NT2/D1 (cell line): ENCODE measurements at places on chromosomes 2 and 18.

GRCh38 chr2:15814946-15815345, 125.4 kb upstream of the MYCN start:
- no peak for DNase-seq

- DNase-seq = no peak
Observed at GRCh38 chr2:43011158-43011491, 215.3 kb downstream of the ZFP36L2 start.

GRCh38 chr2:15811367-15811766, 129.0 kb upstream of the MYCN start:
- no peak for DNase-seq

- DNase-seq = peak; percentile 55
Observed at GRCh38 chr18:61581578-61582201, 248.5 kb downstream of the CDH20 start.

- DNase-seq = no peak
Observed at GRCh38 chr2:98730053-98730706, 752 bp downstream of the MGAT4A start.

DNA sequence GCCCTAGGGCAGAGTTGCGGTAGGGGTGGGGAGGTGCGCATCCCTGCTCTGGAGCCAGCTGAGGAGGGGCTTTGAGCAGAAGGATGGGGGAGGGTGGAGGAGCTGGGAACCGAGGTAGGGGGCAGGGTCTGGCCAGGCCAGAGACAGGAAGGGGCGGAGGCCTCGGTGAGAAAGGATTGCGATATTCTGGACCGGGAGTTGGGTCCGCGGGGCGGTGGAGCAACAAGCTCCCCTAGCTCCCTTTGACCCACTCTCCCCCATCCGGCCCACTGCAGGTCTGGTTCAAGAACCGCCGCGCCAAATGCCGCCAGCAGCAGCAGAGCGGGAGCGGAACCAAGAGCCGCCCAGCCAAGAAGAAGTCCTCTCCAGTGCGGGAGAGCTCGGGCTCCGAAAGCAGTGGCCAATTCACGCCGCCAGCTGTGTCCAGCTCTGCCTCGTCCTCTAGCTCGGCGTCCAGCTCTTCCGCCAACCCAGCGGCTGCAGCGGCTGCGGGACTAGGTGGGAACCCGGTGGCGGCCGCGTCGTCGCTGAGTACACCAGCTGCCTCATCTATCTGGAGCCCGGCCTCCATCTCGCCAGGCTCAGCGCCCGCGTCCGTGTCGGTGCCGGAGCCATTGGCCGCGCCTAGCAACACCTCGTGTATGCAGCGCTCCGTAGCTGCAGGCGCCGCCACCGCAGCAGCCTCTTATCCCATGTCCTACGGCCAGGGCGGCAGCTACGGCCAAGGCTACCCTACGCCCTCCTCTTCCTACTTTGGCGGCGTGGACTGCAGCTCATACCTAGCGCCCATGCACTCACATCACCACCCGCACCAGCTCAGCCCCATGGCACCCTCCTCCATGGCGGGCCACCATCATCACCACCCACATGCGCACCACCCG, 4.8 kb downstream of the OTX1 start:
- no peak for DNase-seq

DNA sequence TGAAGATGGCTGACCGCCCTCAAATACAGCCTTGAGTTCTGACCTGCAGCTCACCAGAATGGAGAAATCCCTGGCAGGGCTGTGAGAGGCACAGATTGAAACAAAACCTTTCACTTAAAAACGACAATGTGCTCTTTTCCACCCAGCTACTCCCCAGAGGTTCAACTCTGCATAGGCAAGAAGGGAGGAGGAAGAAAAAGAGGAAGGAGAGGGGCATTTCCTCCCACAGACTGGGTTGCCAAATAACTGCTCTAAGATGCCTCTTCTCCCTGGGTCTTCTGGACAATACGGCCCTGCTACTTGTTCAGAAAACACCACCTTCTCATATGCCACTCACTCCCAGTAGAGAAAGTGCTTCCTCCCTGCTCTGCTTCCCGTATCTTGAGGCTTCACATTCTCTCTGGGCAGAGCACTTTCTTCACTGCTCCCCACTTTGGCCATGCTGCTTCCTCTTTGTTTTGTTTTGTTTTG, 136.4 kb upstream of the SLC1A4 start:
- DNase-seq = no peak

DNA sequence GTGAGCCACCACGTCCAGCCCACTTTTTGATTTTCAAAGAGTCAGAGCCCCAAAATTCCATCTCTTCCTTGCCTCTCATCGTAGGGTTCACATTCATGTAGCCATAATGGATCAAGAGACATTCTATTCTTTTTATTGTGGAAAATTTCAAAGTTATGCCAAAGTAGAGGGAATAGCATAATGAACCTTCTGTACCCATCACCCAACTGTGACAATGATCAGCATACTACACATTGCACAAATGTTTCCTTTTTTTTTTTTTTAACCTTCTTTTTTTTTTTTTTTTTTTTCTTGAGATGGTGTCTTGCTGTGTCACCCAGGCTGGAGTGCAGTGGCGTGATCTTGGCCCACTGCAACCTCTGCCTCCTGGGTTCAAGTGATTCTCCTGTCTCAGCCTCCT, 162.4 kb downstream of the EML6 start:
- no peak for DNase-seq

DNA sequence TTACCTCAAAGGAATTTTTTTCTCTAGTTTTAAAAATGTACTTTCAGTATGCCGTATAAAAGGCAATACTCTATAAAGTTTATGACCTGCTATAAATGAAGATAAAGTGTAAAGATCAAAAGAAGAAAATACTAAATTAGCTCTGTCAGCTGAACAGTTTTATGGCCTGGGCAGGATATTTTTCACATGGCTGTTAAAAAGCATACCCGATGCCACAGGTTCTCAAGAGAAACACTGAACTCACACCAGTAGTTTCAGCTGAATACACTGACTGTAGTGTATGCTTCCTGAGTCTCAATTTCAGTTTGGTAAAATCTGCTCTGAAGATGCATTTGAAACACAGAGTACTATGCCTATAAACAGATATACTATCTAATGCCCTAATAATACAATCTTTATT, 126.0 kb downstream of the PIGN start:
- no peak for DNase-seq

DNA sequence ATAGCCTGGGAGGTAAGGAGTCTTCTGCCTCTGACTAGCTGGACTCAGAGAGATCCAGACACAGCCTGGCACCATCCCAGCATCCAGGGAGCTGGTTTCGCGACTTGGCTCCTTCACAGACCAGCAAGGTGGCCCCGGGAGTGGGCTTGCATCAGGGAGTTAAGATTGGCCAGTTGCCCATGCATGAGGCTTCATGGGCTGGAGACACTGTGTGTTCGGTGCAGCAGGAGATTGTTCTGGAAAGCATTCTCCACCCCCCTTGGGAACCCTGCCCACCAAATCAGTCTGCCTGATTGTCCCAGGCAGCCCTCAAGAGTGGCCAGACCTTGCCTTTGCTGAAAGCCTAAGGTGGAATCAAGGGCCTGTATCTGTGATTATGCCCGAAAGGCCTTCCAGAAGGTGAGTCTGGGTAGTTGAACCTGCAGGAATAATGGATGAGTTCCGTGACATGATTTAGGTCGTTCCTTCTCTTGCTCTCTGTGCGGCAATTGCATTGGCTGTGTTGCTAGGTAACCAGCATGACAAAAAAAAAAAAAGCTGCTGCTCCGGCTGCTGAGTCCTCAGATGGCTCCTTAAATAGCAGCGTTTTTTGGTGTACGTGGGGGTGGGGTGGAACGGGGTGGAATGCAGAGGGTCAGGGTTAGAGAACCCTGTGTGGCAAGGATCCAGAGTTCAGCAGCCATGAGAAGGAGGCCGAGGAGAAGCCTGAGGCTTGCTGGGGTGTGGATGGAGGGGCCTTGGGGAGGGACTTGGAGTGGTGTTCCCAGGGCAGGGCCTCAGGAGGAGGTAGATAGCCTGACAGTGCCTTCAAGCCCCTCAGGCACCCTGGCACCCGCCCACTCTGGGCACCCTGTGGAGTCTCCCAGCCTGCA, 93.0 kb upstream of the MCFD2 start:
- peak; percentile 79 for DNase-seq

DNA sequence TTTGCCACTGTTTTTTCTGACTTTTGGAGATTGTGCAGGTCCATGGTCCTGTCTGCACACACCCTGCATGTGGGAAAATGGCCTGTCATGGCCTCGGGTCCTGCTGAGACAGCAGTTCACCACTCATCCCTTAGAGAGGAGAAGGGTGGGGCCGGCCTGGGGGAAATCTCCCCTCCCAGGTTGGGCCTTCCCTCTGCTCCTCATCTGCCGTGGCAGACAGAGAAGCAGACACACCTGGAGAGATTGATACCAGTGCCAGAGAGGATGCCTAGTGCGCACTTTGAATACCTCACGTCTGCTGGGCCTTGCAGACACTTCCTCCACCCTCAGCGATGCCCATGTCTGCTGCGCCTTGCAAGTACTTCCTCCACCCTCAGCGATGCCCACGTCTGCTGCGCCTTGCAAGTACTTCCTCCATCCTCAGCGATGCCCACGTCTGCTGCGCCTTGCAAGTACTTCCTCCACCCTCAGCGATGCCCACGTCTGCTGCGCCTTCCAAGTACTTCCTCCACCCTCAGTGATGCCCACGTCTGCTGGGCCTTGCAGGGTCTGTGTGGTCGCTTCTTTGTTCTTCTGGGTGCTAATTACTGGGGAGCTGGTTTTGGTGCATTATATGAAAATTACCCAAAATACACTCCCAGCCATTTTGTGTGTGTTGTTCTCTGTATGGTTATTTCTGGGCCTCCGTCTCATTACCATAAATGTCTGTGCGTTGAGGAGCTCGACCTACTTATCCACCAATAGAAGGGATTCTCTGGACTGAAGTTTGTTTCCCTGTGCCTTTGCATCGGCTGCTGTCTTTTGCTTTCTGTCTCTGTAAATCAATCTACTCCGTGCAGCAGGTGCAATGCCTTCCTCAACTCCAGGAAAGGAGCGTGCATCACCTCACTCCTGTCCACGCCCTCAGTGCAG, 186.9 kb upstream of the PXDN start:
- no peak for DNase-seq

GRCh38 chr2:74576863-74577229, 22.3 kb downstream of the DOK1 start:
- no peak for DNase-seq

- DNase-seq = no peak
Observed at GRCh38 chr2:239688122-239688681, 287.4 kb upstream of the HDAC4 start.

DNA sequence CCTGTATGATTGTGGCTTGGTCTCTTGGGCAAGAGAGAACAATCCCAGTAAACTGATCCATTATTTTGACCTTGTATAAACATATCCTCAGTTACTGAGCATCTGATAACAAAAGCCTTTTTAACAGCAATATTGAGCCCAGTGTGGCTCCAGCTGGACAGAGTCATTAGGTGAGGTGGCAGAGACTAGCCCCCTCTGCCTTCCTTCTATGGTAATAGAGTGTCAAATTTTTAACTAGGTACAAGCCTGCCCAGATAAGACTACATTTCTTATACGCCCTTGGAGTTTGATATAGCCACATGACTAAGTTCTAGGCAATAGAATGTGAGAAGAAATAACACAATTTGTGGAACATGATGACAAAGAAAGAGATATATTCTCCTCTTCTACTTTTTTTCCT, 56.2 kb downstream of the HNMT start:
- DNase-seq = no peak

- no peak for DNase-seq
Observed at GRCh38 chr2:117693154-117693553, 121.3 kb upstream of the DDX18 start.

GRCh38 chr2:118786746-118787145, 60.7 kb downstream of the EN1 start:
- DNase-seq = no peak

DNA sequence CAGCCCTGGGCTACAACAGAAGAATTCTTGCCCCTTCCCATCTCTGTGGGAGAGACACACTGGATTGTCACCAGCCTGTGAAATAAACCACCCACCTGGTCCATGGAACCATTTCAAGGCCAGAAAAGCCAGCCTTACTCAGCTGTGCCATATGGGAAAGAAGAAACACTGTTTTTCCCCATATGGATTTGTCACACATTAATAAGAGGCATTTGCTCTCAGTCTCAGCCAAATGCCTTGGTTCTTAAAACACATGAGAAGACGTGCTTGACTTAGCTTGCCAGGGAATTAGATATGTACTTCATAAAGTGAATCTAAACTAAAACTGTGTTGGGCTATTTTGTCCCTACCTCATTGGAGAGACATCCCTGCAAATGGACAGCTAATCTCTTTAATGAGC, 308.6 kb upstream of the TNP1 start:
- no peak for DNase-seq

DNA sequence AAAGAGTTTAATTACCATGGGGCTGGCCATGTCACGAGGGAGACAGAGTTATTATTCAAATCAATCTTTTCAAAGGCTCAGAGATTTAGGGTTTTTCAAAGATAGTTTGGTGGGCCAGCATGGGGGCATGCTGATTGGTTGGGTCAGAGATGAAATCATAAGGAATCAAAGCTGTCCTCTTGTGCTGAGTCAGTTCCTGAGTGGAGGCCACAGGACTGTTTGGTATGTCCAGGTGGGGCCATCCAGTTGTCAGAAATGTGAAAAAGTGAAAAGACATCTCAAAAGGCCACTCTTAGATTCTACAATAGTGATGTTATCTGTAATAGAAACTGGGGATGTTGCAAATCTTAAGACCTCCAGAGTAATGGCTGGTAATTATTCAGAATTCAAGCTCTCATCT, 288.6 kb downstream of the EN1 start:
- DNase-seq = no peak

- no peak for DNase-seq
Observed at GRCh38 chr2:64998658-64999061, 9.5 kb downstream of the SLC1A4 start.

GRCh38 chr2:195820867-195821565, 164.0 kb downstream of the SLC39A10 start:
- no peak for DNase-seq

DNA sequence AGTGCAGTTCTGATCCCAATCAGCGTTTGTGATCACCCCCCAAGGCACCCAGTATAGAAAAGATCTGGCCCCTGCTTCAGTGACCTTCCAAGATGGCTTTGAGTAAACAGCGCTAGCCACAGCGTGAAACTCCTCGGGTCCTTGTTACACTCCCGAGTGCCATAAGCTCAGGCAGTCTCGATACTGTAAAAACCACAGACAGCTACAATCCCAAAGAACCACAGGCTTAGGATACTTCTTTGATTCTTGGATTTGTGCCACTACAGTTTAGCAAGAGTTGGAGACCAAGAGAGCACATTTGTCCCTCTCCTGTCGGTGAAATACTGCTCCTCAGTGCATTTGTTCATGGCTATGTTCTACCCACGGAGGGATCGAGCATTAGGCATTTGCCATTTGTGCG, 352.5 kb upstream of the ZNF521 start:
- DNase-seq = no peak

GRCh38 chr2:223822818-223823217, 14.6 kb downstream of the AP1S3 start:
- DNase-seq = no peak

GRCh38 chr2:70922235-70923234, 13.2 kb upstream of the ATP6V1B1 start:
- no peak for DNase-seq

- no peak for DNase-seq
Observed at GRCh38 chr2:136057802-136058140, 60.2 kb downstream of the CXCR4 start.
